ENCODE measurements at places on chromosomes 11 and 22.

GRCh38 chr11:122340607-122341290, 224.7 kb upstream of the BLID start:
- DNase-seq = no peak

GRCh38 chr11:122345586-122345985, 229.6 kb upstream of the BLID start:
- DNase-seq = no peak

DNA sequence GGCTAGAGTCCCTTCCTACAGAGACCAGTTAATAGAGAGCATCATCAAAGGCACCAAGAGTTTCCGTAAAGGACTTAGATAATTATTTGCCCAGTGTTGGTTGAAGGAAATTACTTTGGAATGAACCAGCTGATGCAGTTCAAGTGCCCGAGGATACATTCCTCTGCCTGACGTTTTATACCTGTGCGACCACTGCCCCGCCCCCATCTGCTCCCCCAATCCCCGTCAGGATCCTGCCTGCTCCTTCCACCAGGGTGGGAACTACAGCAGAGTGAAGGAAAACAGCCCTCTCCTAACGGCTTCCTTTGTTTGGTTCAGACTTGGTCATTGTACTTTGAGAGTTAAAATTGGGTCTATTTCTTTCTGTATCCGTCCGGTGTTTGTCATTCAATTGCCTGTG, 761.5 kb downstream of the NTM start:
- no peak for DNase-seq

DNA sequence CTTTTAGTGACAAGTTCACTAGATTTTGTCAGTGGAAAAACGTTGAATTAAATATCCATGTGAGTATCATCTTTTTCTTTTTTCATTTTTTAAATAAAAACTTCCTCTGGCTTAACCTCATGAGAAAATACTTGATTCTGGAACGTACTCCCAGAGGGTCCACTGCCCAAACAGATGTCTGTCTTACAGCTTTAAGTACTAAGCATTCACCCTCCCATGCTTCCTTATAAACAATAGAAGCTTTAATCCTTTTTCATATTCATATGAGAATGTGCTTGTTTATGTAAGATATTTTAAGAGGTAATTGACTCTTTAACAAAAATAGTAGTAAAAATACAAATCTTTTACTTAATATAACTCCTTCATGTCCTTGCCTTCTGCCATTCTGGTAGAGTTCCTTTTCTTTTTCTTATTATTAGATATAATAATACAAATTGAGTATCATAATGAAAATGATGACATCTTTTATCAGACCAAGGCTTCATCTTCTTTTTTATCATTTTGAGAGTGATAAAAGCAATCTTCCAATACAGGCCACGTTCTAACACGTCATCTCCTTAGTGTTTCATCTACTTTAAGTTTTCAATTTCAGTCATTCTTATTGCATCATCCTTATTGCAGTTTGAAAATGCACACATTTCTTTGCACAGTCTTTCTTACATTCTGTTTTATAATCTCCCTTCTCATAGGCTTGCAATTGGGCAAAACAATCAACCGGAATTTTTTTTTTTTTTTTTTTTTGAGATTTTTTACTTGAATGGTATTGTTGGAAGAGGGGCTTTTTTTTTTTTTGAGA, 69.5 kb upstream of the MYO18B start:
- DNase-seq = no peak

DNA sequence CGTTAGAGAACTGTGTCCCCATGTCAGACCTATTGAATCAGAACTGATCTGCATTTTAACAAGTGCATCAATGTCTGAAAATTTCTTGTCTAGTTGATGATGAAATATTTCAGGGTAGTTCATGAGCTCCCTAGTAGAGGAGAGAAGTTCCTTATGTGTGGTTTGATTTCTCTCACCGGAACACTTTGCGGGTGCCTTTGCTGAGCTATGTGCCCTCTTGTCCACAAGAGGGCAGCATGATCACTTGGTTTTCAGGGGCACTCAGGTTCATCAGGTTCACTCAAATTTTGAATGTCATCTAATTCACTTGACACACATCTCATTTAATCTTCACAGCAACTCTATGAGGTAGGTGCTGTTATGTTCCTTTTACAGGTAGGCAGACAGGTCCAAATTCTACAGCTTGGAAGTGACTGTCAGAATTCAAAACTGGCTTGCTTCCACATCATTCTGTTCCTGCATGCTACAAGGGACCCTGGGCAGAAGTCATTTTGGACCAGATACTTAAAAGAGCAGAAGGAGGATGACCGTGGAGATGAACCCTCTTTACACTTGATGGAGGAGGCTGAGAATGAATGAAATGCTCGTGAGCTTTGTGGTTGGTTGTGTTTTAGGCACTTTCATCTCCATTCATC, 55.6 kb downstream of the P4HA3 start:
- DNase-seq = no peak

GRCh38 chr11:19803506-19803998, 90.9 kb downstream of the NAV2 start:
- no peak for DNase-seq

GRCh38 chr11:112616327-112617097, 344.7 kb upstream of the NCAM1 start:
- no peak for DNase-seq

- DNase-seq = no peak
Measured at GRCh38 chr22:23212061-23213021, 32.0 kb downstream of the BCR start.

GRCh38 chr11:117289795-117290194, 1.4 kb upstream of the BACE1-AS start:
- DNase-seq = no peak

DNA sequence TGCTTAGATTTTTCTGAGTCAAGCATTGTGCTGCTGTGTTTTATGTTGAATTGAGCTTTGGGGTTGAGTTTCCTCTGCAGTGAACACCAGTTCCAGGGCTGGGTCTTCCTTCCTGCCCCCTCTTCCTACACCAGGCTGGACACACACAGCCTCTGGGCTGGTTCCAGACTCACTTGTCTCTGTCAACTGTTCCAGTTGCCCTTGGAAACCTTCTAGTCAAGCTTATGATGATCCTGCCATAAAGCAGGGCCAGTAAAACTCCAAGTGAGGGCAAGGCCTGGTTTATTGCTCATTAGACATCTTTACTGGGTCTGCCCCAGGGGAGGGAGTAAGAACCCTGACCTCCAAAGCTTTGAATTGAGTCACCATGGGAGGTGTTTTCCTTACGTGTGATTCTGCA, 61.1 kb downstream of the KIAA1671 start:
- no peak for DNase-seq

- DNase-seq = no peak
Measured at GRCh38 chr22:26445577-26446275, 16.7 kb downstream of the ASPHD2 start.

DNA sequence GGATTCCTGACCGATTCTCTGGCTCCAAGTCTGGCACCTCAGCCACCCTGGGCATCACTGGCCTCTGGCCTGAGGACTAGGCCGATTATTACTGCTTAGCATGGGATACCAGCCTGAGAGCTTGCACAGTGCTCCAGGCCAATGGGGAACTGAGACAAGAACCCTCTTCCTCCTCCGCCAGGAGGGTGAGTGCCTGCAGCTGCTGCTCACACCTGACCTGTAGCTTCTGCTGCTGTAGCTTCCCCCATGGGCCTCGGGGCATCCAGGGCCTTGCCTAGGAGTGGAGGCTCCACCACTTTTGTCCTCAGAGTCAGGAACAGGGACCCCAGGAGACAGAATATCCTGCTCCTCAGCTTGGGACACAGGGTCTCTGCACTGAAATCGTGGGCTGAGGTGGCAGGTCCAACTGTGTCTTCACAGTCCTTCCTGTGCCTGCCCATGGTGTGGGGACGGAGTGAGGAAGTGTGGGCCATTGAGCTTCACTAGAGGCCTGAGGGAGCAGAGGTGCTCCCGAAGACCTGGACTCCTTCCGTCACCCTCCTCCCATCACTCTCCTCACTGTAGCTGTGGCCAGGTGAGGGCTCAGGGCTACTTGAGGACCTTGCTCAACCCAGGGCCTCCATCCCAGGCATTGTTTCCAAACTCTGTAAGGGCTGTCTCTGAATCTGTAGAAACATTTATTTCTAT, 103.8 kb downstream of the ZNF280B start:
- no peak for DNase-seq

DNA sequence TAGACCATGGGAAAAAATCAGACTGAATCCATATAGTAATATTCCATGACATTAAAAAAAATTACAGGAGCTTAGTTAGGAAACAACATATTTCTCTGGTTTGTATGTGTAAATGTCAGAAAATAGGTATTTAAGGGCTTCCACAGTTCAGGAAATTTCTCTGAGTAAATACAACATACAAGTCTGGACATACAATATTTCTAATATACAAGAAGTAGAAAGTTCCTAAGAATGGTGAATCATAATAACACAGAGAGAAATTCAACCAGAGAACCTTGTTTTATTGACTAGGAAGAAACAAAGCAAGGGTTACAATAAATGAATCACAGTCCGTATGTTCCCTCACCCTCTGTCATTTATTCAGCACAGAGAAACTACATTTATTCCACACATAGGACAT, 532.7 kb upstream of the FAT3 start:
- DNase-seq = no peak

DNA sequence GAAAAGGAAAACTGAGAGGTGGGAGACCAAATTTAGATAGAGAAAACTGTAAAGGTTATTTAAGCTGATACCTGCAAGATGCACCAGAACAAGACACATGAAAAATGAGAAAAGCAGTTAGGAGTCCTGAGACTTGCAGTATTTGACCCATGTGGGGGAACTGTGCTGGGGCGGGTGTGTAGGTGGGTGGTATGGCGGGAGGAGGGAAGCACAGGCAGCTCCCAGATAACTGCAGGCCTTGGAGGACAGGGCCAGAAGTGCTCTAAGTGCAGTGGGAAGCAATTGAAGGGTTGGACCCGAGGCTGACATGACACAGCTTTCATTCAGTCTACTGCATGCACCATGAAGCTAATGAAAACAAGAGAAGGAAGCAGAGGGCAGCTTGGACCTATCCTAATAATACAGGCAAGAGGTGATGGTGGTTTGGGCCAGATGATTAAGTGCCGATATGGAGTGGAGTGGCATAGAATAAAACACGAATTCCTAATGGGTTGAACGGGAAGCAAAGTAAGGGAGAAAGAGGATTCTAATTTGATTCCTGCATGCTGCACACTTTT, 48.0 kb upstream of the ANO3 start:
- DNase-seq = no peak

- DNase-seq = no peak
Measured at GRCh38 chr11:125342281-125342930, 153.7 kb downstream of the FEZ1 start.

- no peak for DNase-seq
Measured at GRCh38 chr11:9047964-9048523, 43.4 kb downstream of the SCUBE2 start.

DNA sequence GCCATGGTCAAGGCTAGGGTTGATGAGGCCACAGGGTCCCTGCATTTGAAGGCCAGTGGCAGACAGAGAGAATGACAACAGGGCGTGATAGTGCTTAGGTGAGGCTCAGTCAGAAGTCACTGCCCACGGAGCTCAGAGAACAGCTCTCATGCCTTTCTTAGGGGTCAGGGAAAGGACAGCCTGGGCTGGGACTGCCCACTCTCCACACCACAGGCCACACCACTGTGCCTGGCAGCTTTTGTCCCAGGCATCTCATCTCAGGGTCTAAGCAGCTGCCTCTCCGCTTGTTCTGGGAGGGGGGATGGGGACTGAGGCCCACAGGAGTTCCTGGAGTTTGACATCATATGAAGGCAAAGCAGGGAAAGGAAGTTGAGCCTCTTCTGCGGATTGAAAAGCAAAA, 150.2 kb upstream of the B3GAT1 start:
- DNase-seq = no peak

DNA sequence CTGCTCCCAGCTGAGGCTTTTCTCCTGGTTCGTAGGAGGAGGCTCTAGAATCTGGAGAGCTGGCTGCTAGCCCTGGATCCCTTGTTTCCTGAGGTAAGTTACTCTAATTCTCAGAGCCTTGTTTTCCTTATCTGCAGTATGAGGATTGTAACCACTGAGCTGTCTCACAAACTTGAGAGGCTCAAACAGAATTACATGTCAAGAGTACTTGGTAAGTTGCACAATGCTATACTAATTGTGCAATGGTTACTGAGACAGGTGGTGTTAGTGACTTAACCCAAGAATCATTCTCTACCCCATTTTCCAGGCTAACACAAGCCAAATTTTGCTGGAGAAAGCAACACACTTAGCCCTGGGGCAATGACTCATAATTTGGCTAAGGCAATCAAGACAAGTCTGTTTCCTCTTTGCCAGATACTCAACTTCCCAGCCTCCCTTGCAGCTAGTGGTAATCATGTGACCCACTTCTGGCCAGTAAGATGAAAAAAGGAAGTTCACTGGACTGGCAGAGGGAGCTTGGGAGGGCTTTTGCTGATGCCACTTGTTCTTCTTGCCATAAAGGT, 348.0 kb downstream of the TENM4 start:
- DNase-seq = no peak

GRCh38 chr22:23834793-23835483, 3.9 kb downstream of the DERL3 start:
- no peak for DNase-seq

DNA sequence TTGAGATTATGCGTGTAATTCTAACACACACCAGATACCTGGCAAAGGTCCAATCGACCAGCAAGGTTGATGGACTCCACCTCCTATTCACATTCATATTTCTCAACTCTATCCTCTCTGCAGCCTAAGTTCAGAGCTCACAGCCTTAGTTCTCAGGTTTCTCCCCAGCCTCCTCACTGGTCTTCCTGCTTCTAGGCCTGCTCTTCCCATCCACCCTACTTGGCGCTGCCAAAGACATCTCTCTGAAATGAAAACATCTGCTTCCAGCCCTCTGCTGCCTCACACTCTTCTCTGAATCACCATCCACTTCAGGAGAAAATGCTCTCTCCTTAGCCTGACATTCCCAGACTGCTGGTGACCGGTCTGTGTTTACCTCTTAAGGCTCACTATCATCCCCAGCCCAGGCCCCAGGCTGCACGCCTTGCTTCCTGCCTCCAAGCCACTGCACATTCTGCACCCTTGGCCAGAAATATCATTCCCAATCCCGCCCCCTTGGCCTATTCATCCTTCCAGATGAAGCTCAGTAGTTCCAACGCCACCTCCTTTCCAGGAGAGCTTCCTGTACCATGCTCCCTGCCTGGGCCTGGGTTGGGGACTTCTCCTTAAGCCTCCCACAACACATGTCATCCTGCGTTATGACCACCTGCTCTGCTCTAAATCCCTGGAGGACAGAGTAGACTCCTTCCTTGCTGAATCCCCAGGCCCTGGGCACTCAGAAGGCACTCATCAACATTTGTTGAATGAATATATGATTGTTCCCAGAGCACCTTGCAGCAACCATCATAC, 3.5 kb downstream of the ARRB1 start:
- no peak for DNase-seq

DNA sequence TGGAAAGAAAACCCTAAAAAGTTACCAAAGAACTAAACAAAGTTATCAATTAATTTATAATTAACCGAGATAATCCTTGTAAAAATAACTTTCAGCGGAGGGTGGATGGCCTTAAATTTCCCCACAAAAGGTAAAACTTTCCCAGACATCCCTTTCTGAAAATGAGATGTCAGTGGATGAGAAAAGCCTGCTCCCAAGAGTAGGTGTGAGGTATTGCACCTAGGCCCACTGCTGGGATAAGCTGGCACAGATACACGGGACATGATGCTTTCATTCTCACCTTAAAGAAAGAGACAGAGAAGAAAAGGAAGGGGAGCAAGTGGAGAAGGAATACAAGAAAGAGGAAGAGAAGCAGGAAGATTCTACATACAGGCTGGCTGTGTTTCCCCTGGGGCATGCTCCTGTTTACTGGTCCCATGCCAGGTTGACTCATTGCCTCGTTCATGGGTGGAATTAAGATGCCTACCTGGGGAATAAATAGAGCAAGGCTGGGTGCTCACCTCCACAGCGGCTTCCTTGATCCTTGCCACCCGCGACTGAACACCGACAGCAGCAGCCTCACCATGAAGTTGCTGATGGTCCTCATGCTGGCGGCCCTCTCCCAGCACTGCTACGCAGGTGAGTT, at the start of gene SCGB2A2:
TSS of gene SCGB2A2 (plus strand) at position 505 of the 625 bp plus-strand sequence. CDS start at position 564, 59 bp downstream.
- DNase-seq = no peak

Measured in cortex of kidney (tissue), 1 donor.